ENCODE measurements at places on chromosomes 13 and 19.

DNA sequence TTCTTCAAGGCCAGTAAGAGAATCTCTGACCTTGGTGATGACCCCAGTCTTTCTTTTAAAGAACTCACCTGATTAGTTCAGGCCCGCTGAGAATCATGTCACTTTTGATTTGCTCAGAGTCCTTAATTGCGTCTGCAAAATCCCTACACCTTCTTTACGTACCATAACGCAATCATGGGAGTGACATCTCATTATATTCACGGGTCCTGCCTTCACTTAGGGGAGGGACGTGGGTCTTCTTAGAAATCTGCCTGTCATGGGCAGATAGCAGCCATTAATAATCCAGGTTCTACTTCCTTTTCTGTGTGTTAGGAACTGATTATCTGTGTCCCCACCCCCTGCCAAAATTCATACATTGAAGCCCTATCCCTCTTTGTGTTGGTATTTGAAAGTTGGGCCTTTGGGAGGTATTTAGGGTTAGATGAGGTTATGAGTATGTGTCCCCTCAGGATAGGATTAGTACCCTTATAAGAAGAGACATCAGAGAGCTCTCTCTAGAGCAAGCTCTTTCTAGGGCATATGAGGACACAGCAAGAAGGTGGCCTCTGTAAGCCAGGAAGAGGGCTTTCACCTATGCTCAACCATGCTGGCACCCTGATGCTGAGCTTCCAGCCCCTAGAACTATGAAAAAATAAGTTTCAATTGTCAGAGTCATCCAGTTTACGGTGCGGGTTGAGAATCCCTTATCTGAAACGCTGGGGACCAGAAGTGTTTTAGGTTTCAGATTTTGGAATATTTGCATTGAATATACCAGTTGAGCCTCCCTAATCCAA lies 9.9 kb downstream of the TPP2 start:
- no peak overlapping the region for H3K27ac ChIP-seq
- peaks cover 47% of the 10 kb centered on the region for H3K36me3 ChIP-seq
- DNase-seq = no peak
- no peaks in the 10 kb centered on the region for H3K27me3 ChIP-seq
- no peaks in the 10 kb centered on the region for H3K4me1 ChIP-seq
- H3K4me3 ChIP-seq = no peak overlapping the region

GRCh38 chr13:30331331-30331771 lies 24.0 kb upstream of the KATNAL1 start:
- no peaks in the 10 kb centered on the region for H3K4me1 ChIP-seq
- H3K27ac ChIP-seq = no peak overlapping the region
- no peak for DNase-seq

DNA sequence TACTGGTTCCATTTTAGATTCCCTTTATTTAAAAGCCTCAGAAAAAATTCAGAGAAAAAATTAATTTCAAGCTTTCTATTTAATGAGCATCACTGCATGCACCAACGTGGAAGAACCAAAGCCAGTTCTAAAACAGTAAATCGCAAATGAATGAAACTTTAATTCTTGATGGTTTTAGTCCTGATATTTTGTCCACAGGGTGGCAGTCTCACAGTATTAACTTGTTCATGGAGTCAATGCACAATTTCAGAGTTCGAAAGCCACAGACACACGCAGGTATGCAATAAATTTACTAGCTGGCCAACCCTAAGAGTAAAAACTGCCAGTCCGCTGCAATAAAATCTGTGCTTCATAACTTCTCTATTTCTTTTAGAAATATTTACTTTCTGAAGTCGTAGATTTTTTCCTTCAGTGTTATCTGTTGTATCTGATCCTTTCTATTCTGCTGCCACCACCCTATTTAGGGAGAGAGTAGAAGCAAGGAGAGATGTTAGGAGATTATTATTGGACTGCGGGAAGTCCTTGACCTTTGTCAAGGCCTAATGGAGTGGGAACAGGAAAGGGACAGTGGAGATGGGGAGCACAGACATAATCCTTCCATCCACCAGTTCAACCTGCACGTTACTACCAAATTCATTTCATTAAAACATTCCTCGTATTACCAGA lies 7.0 kb upstream of the WBP4 start:
- no peaks in the 10 kb centered on the region for H3K4me1 ChIP-seq
- DNase-seq = peak; percentile 24
- peaks cover 8% of the 10 kb centered on the region for H3K36me3 ChIP-seq
- no peak overlapping the region for H3K27ac ChIP-seq
- H3K4me3 ChIP-seq = no peak overlapping the region

DNA sequence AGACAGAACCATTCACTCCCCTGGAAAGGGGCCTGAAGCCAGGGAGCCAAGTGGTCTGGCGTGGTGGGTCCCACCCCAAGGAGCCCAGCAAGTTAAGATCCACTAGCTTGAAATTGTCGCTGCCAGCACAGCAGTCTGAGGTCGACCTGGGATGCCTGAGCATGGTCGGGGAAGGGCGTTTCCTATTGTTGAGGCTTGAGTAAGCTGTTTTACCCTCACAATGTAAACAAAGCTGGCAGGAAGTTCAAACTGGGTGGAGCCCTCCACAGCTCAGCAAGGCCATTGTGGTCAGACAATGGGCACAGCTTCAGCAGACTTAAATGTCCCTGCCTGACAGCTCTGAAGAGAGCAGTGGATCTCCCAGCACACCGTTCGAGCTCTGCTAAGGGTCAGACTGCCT lies 195.6 kb upstream of the DACH1 start:
- no peaks in the 10 kb centered on the region for H3K36me3 ChIP-seq
- no peak overlapping the region for H3K4me3 ChIP-seq
- no peak for DNase-seq
- H3K4me1 ChIP-seq = no peaks in the 10 kb centered on the region
- H3K27ac ChIP-seq = no peak overlapping the region

DNA sequence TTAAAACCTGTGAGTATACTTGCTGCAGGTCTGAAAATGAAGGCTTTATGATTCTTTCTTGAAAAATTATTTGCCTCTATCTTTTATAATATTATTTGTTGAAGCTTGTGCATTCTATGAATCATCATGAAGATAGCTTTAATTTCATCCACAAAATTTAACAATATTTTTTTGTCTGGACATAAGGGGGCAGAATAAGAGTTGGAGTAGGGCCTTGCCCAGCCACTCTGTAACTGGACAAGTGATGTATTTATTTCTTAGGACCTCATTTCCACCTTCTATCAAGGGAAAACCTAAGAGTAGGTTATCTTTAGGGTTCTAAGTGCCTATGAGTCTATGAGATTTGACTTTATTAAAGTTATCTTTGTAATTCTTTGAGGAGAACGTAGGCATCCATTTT lies 49.9 kb downstream of the N4BP2L1 start:
- H3K27me3 ChIP-seq = no peaks in the 10 kb centered on the region
- DNase-seq = no peak
- H3K27ac ChIP-seq = no peak overlapping the region
- H3K36me3 ChIP-seq = peaks cover 33% of the 10 kb centered on the region
- H3K4me1 ChIP-seq = no peaks in the 10 kb centered on the region

DNA sequence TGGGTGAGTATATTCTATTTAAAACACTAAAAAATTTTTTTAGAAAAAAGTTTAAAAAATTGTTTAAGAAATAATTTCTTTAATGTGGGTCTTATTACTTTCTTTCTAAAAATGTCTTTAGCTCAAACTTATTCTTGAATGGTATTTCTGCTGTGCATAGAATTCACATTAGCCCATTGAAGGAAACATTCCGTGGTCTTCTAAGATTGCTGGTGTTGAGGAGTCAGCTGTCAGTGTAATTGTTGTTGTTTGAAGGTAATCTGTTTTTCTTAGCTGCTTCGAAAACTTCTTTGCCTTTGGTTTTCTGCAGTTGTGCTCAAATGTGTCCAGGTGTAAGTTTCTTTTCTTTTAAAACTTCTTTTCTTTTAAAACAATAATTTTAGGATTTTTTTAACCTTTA lies 85.4 kb upstream of the KLF12 start:
- H3K4me3 ChIP-seq = no peak overlapping the region
- H3K27me3 ChIP-seq = no peaks in the 10 kb centered on the region
- DNase-seq = no peak
- H3K4me1 ChIP-seq = peaks cover 8% of the 10 kb centered on the region
- H3K27ac ChIP-seq = no peak overlapping the region
- H3K36me3 ChIP-seq = no peaks in the 10 kb centered on the region

GRCh38 chr19:12721656-12722565 lies 1.8 kb downstream of the TNPO2 start:
- no peaks in the 10 kb centered on the region for H3K27me3 ChIP-seq
- H3K4me1 ChIP-seq = peaks cover 2% of the 10 kb centered on the region
- DNase-seq = peak; percentile 86
- H3K4me3 ChIP-seq = peak overlapping the region; percentile 78
- H3K27ac ChIP-seq = peak overlapping the region; percentile 84
- peaks cover 23% of the 10 kb centered on the region for H3K36me3 ChIP-seq

GRCh38 chr19:46353730-46354528 lies 7.0 kb downstream of the PPP5C start:
- no peak overlapping the region for H3K4me3 ChIP-seq
- H3K27ac ChIP-seq = no peak overlapping the region
- peaks cover 21% of the 10 kb centered on the region for H3K4me1 ChIP-seq
- DNase-seq = no peak

GRCh38 chr13:87666831-87667230 lies 4.3 kb upstream of the SLITRK5 start:
- H3K27me3 ChIP-seq = no peaks in the 10 kb centered on the region
- peak overlapping the region; percentile 2 for H3K27ac ChIP-seq
- peaks cover 8% of the 10 kb centered on the region for H3K4me1 ChIP-seq
- no peak overlapping the region for H3K4me3 ChIP-seq

DNA sequence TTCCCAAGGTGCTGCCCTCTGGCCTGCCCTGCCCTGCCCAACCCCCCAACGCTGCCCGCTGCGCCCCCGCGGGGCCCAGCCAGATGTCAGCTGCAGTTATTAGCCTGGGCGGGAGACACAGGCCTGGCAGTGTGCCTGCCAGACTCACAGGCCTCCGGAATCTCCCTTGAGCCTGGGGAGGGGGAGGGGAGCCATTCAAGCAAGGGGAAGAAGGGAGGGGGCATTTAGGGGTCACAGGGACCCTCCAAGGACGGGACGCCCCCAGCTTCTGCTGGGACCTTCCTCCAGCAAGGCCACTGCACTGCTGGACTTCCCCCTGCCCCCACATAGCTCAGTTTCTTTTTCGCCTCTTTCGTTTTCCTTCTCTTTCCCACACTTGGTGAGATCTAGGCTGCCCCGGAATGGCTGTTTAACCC lies 2.6 kb upstream of the JUNB start:
- peak; percentile 93 for DNase-seq
- peaks cover 48% of the 10 kb centered on the region for H3K4me1 ChIP-seq
- no peaks in the 10 kb centered on the region for H3K27me3 ChIP-seq

DNA sequence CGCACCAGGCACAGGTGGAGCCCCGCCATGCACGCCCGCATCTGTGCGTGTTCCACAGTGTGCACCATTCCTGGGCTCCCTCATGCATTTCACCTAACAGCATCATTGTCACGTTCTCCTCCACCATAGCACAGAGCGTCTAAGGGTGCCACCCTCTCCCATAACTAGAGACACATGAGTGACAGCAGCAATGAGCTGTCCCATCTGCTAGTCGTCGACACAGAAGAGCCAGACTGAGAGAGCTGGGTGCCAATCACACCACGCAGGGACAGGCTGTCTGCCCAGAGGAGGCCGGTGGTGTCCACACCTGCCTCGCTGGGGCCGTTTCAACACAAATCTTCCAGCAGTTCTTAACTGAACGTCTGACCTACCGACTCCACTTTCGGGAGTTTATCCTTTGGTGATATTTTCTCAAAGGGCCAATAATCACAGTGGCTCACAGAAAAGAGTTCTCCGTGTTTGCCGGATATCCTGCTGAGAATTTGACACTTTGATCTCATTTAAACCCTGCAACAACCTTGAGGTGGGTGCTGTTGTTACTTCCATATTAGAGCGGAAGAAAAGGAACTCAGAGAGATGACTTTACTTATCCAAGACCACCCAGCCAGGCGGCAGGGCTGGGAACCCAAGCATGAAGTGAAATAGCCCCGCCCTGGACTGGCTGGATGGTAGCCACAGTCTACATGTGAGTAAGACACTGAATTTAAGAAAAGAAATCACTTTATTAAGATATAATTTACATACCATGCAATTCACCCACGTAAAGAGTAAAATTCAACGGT lies 16.2 kb downstream of the CLEC11A start:
- no peak overlapping the region for H3K27ac ChIP-seq
- no peaks in the 10 kb centered on the region for H3K4me1 ChIP-seq
- H3K36me3 ChIP-seq = no peaks in the 10 kb centered on the region
- no peaks in the 10 kb centered on the region for H3K27me3 ChIP-seq
- DNase-seq = no peak
- no peak overlapping the region for H3K4me3 ChIP-seq

- H3K4me3 ChIP-seq = no peak overlapping the region
- no peaks in the 10 kb centered on the region for H3K4me1 ChIP-seq
- peaks cover 3% of the 10 kb centered on the region for H3K27me3 ChIP-seq
Measured at GRCh38 chr19:28486926-28487325, 726.0 kb downstream of the UQCRFS1 start.

GRCh38 chr13:77184455-77184854 lies 142.4 kb downstream of the MYCBP2 start:
- no peaks in the 10 kb centered on the region for H3K27me3 ChIP-seq
- peaks cover 26% of the 10 kb centered on the region for H3K36me3 ChIP-seq
- H3K4me1 ChIP-seq = no peaks in the 10 kb centered on the region
- H3K27ac ChIP-seq = no peak overlapping the region

DNA sequence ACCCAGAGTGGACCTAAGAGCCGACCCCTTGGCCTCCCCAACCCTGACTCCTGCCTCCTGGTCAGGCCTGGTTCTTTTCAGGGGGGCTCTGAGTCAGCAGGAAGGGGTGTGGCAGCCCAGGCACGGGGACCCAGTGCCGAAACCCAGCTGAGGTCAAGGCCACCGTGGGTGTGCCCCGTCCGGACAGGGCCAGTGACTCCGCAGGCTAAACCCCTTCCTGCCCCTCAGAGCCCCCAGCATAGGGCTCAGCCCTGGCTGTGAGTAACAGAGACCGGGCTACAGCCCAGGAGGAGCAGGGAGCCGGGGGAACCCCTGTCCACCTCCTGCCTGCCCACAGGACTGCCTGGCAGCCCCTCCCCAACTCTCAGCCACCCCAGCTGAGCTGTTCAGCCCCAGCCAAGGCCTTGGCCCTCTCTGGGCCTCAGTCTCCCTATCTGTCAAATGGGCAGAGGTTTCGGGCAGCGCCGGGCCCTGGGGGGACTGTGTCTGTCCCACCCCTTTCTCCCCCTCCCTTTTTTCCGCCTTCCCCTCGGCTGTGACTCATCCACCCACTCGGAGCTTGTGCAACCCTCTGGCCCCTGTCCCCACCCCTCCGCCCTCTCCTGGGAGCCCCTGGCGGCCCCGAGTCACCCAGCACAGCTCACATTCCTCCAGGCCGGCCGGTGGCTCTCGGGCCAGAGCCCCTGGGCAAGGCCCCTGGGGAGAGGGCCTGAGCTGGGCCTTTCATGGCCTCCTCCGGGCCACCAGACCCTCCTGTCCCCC lies 8.6 kb downstream of the ZBTB7A start:
- H3K4me1 ChIP-seq = no peaks in the 10 kb centered on the region
- peaks cover 20% of the 10 kb centered on the region for H3K36me3 ChIP-seq
- H3K4me3 ChIP-seq = no peak overlapping the region
- no peak for DNase-seq

- H3K4me3 ChIP-seq = no peak overlapping the region
- no peaks in the 10 kb centered on the region for H3K4me1 ChIP-seq
- no peaks in the 10 kb centered on the region for H3K27me3 ChIP-seq
- H3K36me3 ChIP-seq = no peaks in the 10 kb centered on the region
Measured at GRCh38 chr13:107842562-107843180, 372.7 kb downstream of the LIG4 start.
